ENCODE measurements at places on chromosomes 16 and 17.

DNA sequence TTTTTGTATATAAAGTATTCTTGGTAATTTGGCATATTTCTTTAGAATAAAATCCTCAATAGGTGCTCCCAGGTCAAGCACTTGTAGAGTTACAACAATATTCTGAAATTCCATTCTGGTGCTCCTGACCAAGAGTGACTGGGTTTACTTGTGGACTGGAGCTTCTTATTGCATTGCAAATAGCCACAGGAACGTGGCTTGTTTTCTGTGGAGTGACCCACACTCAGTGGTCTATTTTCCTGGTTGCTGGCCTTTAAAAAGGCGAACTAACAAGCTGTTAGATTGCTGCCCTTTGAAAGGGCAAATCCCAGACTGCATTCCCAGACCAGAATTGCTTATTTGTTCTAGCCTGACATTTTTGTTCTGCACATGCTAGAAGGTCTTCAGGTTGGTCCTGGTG, 658.8 kb upstream of the GOT2 start:
- DNase-seq, result no peak

- no peak for DNase-seq
These were observed 749 bp downstream of the GRIN2A start for GRCh38 chr16:10181196-10182162.

GRCh38 chr17:49501496-49501895, 6.4 kb downstream of the NGFR start:
- no peak for DNase-seq

- DNase-seq, result no peak
These were observed 126.0 kb upstream of the ERCC4 start for GRCh38 chr16:13793841-13794409.

DNA sequence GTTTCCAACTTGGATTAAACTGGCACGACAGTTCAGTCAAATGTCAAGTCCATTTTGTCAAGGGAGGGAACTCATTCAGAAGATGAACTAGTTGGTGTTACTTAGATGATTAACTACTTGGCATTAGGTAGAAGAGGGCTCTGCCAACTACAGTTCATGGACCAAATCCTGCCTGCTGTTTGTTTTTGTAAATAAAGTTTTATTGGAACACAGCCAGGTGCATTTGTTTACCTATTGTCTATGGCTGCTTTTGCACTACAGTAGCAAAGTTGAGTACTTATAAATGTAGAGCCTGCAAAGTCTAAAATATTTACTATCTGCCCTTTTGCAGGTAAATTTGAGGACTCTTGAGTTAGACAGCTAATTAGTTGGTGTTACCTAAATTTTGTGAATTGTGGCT, 410.0 kb downstream of the MAF start:
- no peak for DNase-seq

- DNase-seq, result no peak
These were observed 120.3 kb downstream of the AXIN2 start for GRCh38 chr17:65441053-65441605.

DNA sequence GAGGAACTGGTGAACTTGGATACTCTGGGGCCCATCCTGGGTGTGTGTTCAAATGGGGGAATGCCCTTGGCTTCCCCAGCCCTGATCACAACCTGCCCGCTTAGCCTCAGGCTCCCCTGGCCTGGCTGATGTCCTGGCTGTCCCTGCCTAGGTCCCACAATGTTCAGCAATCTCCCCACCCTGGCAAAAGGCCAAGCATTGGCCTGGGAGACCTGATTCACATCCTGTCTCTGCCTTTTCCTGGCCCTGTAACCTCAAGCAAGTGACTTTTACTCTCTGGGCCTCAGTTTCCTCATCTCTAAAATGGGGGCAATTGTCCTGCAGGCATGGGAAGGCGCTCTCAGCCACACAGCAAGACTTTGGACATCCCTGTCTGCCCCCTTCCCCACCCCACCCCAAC, 14.4 kb downstream of the CPNE2 start:
- no peak for DNase-seq

- no peak for DNase-seq
These were observed 20.2 kb downstream of the TOM1L1 start for GRCh38 chr17:54920819-54921218.

All from stimulated activated CD8-positive, alpha-beta memory T cell treated with anti-CD3 and anti-CD28 coated beads, Interleukin-7, amount 100 ng/mL, for 1 hour (primary cell).